ENCODE measurements at places on chromosomes 7 and 10.

DNA sequence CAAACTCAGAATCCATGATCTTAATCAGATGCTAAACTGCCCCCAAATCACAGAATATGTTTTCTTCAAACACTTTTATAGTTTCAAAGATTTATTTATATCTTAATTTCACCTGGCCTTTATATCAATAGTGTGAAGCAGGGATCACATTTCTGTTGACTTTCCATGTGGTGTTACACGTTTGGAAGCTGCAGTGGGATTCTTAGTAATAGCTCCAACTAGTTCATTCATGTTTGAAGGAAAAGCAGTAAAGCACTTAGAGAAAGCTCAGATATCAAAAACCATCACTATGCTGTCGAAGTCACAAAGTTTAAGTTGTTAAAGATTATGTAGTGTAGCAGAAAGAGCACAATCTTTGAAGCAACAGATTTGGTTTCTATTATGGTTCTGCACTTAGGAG is 16.8 kb downstream of the ENO4 start:
- DNase-seq = no peak

- no peak for DNase-seq
Observed at GRCh38 chr7:128830231-128831177, at the start of gene FLNC. TSS of gene FLNC (plus strand) at chr7:128830406. CDS start at chr7:128830638, 232 bp downstream.

DNA sequence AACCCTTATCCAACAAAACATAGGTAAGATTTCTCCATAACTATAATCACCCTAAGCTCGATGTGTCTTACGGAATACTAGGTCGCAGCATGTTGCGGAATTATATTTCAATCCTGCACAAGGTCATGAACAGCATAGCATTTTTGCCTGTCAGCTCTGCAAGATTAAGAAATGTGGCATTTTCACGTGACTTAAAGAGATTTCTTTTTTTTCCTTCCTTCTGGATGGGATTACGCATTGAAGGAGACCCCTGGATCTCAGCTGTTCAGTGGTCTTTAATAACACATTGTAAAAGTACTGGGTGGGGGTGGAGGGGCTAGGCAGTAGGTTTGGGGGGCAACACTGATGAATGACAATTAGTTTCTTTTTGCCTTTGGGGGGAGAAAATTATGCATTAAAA is 106.7 kb downstream of the CUBN start:
- no peak for DNase-seq

- no peak for DNase-seq
Observed at GRCh38 chr7:209906-210305, 17.5 kb downstream of the FAM20C start.

GRCh38 chr7:2805213-2805944 is 38.7 kb downstream of the GNA12 start:
- no peak for DNase-seq

GRCh38 chr10:99674762-99675161 is 15.5 kb downstream of the ENTPD7 start:
- DNase-seq = no peak

DNA sequence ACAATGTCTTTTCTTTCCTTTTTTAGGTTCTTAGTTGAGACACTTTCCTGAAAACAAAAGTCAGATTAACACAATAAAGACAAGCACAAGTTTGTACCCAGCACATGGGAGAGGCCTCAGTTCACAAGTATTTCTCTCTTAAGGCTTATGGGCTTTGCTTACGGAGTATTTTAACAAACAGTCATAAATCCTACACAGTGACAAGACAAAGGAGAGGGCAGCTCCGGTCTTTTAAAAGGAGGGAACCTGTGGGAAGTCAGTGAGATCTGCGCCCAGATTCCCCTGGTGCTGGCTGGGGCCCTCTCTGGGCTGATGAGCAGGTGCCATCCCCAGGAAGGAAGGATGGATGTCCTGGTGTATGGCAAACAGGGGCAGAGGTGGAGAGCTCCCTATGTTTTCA is 398.6 kb downstream of the ACTR3B start:
- DNase-seq = no peak

- DNase-seq = no peak
Observed at GRCh38 chr7:28062197-28062991, 118.2 kb downstream of the JAZF1 start.

DNA sequence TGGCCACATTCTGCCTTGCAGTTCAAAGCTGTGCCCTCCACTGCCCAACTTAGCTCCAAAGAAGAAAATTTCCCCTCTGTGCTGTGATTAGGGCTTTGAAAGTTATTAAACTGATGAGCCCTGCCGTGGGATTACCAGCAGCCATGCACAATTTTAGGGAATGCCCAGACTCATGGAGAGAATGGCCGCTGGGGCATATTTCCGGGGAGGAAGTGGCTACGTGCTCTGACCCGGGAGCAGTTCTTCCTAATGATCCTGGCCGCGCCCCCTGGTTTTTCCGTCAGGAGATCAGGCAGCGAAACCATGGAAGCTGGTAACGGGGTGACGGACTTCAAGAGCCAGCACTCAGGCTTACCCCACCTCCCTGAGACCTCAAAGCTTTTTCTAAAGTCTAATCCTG is 365.5 kb upstream of the PFKP start:
- DNase-seq = no peak

DNA sequence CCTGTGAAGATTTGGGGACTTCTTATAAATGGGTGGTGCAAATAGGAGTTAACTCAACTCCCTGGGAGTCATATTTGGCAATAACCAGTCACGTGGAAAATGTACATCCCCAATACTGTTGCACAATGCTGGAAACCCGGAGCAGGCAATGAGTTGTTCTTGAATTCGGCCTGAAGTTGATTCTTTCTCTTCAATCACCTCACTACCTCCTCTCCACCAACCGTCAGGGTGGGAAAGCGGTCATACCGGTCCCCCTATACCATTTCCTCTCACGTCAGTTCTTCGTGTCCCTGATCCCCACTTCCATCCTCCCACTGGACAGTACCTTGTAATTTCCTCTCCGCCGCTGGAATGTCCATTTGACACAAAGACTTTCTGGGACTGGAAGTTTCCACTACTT is 2.8 kb downstream of the GIMAP5 start:
- DNase-seq = no peak

GRCh38 chr7:111232249-111233084 is 141.5 kb downstream of the LRRN3 start:
- DNase-seq = peak; percentile 26

GRCh38 chr7:143892527-143893300 is 9.3 kb downstream of the TCAF1 start:
- no peak for DNase-seq

DNA sequence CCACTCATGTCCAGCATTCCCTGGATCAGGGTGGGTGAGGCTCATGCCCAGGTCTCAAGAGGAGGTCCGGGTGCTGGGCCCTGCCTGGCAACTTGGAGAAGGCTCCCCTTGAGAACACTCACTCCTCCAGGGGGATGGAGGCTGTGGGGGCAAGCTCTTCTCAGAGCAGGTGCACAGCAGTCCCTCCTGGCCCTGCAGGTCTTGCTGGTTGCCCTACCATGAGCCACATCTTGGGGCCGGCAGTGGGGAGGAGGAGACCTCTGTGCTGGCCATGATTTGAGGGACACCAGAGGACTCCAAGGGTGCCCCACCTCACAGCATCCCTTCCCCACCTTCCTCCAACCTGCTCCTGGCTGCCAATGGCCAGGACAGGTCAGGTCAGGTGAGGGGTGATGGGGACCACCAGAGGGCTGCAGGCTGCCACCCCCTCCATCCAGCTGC is 87.4 kb upstream of the RET start:
- DNase-seq = no peak

GRCh38 chr7:75631711-75632110 is 107.0 kb downstream of the HIP1 start:
- DNase-seq = no peak

GRCh38 chr7:43782768-43783555 is 24.5 kb downstream of the BLVRA start:
- DNase-seq = no peak

DNA sequence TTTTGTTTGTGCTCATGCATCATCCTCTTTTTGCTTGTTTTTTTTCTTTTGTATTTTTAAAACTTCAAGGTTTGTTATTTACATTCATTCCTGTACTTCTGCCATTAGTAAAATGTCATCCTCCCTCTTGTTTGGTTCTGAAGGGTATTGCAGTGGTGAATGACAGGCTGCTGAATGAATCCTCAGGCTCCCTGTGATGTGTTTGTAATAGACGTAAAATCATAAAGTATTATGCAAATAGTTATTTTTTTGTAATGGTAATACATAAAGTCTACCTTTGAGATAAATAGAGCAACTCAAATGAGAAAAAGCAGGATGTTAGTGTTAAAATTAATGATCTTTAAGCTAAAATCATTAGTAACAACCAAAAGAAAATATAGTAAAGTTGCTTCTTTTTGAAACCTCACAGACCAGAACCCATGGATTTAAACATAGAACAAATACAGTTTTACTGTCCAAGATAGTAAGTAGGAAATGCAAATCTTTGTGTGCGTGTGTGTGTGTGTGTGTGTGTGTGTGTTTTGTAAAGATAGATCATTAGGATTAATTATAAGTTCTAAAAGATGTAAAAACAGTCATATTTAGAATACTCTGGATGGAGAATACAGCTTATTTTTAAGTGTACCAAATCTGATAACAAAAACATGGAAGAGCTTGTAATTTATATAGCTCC is 4.5 kb downstream of the GLCCI1 start:
- DNase-seq = no peak

- no peak for DNase-seq
Observed at GRCh38 chr7:36671432-36671829, 52.9 kb downstream of the AOAH start.

GRCh38 chr7:50531928-50532327 is 33.3 kb downstream of the DDC start:
- no peak for DNase-seq

- DNase-seq = no peak
Observed at GRCh38 chr7:99143853-99144672, at the start of gene SMURF1. TSS of gene SMURF1 (minus strand) at chr7:99144108. CDS start at chr7:99143780, 328 bp downstream.

DNA sequence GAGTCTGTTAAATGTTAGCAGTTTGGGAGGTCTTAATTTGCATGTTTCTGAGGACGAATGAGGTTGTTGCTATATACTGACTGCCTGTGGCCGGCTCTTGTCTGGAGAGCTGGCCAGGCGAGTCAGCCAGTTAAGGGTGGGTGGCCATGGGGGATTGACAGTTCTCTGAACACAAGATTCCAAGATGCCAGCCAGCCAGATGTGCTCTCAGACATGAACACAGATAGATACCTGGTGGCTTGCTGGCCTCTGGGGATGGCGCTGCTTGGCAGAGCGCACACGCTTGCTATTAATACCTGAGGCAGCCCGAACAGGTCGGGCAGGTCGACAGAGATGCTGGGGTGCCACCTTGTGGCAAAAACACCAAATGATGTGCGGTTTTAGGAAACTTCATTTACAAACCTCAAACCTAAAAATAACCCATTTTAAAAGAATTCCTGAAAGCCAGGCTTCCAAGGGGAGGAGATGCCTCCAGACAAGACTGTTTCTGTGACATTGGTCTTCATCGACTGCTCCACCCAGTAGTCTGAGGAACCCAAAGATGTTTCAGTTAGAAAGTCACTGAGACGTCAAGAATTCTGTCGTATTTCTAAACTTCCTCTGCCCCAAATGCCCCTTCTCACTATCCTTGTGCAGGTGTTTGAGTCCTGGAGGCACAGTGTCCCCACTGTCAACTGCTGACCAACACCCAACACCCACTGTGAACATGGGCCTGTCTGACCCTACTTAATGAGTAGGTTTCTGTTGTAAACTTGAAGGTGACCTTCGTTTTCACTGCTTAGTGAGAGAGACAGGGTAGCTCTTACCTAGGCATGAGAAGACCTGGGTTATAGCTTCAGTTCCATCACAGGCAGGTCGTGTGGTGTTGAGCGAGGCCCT is 123.4 kb downstream of the NT5C2 start:
- DNase-seq = peak; percentile 17

DNA sequence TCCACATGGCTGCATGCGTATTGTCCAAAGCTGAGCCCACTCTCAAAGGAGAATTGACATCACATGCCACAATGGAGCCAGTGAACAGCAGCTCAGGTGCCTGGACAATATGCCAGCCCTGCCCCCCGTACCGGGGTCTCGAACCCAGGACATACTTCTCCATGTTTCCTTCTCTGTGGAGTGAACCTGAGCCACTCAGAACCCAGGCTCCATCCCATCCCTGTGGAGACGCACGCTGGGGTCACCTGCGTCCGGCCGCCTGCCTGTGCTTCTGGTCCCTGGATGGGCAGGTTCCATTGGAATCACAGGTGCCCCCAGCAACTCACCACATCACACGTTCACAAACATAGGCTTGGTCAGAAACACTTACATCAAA is 229.8 kb downstream of the DNAJB6 start:
- no peak for DNase-seq

DNA sequence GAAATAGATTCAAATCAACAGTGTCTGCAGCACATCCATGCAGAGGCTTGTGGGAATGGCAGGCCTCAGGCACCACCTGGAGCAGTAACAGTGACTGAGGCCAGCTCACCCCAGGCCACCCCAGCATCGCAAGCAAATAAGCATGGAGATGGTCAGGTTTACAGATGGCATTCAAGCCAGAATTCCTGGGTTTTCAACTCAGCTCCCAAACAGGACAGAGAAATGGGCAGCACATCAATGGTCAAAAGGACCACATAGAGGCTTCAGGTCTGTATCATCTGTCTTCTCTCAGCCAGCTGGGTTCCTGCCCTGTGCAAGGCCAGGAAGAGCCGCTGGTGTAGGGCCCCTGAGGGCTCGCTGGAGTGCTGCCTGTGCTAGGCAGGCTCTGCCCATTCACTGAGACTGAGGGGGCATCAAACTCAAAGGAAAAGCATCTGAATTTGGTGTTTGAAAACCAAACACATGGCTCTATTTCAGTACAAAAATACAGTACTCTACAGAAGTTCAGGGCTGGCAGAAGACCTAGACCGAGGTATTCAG is 112.5 kb downstream of the KMT2E start:
- DNase-seq = no peak

- no peak for DNase-seq
Observed at GRCh38 chr7:83684928-83685327, 36.0 kb upstream of the SEMA3E start.

DNA sequence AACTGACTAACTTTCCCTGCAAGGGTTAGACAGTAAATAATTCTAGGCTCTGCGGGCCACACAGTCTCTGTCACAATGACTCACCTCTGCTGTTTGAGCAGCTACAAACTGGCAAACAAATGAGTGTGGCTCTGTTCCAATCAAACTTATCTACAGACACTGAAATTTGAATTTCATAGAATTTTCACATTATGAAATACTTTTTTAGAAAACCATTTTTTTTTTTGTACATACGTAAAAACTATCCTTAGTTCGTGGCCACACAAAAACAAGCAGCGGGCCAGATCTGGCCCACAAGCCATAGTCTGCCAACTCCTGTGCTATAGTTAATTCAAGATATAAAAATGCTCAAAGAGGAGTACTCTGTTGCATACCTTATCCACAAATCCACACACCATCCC is 32.6 kb downstream of the PIP4K2A start:
- no peak for DNase-seq

- DNase-seq = no peak
Observed at GRCh38 chr10:61098966-61099365, 155.0 kb upstream of the RHOBTB1 start.

DNA sequence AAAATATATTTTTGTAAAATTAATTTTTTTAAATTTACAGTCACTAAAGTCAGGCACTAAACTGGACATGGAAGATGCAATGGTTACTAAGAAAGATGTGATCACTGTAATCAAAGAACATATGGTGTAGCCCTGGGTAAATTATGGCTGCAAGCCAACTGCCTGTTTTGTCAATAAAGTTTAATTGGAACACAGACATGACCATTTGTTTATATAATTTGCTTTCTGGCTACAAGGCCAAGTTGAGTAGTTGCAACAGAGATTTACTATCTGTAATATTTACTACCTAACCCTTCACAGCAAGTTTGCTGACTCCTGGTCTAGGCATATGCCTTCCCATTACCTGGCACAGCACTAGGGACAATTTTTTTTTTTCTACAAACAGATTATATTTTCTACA is 448.9 kb downstream of the ADRA2A start:
- DNase-seq = no peak

Measured in smooth muscle cell of the brain vasculature (primary cell).